ENCODE measurements at places on chromosomes 7 and 10.

DNA sequence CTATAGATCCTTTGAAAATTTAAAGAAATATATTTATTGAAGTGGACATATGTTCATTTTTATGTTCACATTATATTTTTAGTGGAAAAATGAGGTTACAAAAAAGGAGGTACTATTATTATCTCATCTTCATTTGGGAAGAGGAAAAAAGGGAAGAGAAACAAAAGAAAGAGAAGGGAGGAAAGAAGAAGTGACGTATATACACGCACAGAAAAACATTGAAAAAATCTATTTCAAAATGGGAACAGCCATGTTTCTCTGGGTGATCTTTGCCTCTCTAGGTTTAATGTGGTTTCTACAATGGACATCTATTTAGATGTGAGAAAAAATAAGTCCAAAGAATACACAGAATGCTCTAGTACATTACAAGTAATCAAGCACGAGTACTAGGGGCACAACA is 14.8 kb downstream of the ANK3 start:
- DNase-seq: no peak

GRCh38 chr10:77641788-77642397 is 4.3 kb upstream of the KCNMA1 start:
- peak; percentile 24 for DNase-seq

DNA sequence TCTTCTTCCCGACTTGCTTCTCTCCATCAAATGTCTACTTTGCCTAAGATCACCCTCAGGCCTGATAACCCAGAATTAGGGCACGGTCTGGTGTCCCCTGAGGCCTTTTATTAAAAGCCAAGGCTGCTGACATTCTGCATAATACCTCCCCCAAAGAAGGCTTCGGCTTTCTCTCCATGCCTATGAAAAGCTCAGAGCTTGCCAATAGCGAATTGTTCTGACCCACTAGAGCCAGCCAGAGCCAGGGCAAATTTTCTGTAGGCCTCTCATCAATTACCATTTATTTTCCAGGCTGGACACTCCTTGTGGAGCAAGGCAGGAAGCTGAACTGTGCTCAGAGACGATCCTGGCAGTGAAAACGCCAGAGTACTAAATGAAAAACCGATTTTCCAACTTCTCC is 64.3 kb upstream of the ADRB1 start:
- DNase-seq: no peak

DNA sequence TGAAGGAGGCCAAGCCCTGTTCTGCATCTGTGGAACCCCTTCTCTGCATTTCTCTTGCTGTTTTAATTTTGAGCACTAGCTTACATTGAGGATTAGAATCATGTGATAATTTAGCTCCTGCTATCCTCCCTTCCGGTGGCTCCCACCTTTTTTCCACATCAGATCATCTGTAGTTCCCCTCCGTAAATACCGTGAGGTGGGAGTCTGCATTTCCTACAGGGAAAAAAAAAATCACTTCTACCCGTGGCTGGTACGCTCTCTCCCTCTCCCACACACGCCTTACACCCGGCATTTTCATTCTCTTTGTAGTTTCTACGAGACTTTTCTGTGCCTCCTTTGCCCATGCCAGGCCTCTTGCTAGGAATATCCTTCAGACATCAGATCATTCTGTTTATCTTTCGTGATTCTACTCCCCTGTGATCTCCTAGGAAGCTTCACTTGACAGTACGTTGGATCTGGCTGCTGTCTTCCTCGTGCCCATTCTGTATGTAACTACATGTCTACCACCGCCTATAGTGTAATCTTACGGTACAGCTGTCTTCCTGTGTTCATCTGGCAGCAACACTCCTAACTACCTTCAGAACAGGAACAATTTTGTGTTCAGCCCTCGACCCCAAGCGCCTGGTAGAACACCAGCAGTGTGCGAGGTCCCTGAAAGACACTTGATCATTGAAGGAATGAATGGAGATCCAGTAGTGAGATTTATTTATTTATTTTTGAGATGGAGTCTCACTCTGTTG is 41.7 kb upstream of the OCM start:
- DNase-seq: no peak
